ENCODE measurements at places on chromosomes 1 and 21. TPM values are rescaled to one million over a fixed set of nuclear protein-coding genes. Genes with fewer than 3 reads are reported as not detected.

Gene PTPN22
- total RNA-seq, result 0.38 TPM

- DNase-seq, result no peak
Measured at GRCh38 chr1:204834336-204834735, 36.3 kb upstream of the NFASC start.

GRCh38 chr1:14245954-14246353 lies 352.5 kb upstream of the KAZN start:
- no peak for DNase-seq

- peak; percentile 68 for DNase-seq
Measured at GRCh38 chr21:43274022-43274945, 105.5 kb downstream of the CRYAA start.

DNA sequence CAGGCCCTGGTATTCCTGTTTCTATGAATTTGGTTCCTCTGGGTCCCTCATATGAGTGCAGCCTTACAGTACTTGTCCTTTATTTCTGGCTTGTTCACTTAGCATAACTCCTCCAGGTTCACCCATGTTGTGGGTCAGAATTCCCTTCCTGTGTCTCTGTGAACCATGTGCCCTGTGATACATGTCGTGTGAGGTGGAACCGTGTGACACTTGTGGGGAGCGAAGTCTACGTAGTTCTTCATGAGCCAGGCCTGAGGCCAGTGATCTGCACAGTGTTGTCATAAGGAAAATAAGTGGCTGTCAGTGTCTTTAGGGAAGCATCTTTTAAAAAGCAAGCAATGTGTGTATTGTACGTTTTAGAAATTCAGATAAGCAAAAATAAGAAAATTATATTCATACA lies 122.8 kb downstream of the GALNT2 start:
- DNase-seq, result peak; percentile 40
